ENCODE measurements at places on chromosomes 2 and 18. TPM values are rescaled to one million over a fixed set of nuclear protein-coding genes. Genes with fewer than 3 reads are reported as not detected.

The SLC4A5 gene
- total RNA-seq: 2.7 TPM

The DSEL gene
- total RNA-seq: 157 TPM

DNA sequence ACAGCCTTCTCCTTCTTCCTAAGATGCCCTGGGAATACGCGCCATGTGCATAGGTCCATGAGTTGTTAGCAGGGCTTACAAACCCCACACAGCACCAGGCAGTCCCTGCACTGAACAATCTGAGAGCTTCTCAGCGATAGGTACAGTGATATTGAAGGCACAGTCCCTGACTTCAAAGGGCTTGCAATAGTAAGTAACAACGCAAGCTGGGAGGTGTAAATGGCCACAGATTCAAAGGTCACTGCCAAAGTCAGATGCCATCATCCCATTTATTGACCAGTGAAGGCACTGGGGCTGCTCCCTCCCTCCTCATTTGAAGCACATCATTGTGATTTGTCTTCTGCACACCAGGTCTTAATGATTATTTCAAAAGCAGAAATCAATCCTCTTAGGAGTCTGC, 541 bp upstream of the SCYGR3 start:
- no peak overlapping the region for H3K27ac ChIP-seq
- H3K36me3 ChIP-seq: no peaks in the 10 kb centered on the region
- H3K4me1 ChIP-seq: no peaks in the 10 kb centered on the region
- H3K27me3 ChIP-seq: no peaks in the 10 kb centered on the region
- H3K4me3 ChIP-seq: no peak overlapping the region

- no peaks in the 10 kb centered on the region for H3K4me1 ChIP-seq
- DNase-seq: no peak
- H3K4me3 ChIP-seq: no peak overlapping the region
- no peaks in the 10 kb centered on the region for H3K36me3 ChIP-seq
- H3K27me3 ChIP-seq: no peaks in the 10 kb centered on the region
- H3K27ac ChIP-seq: no peak overlapping the region
Observed at GRCh38 chr2:156600196-156600595, 164.0 kb downstream of the GPD2 start.

The ACADL gene
- not detected for total RNA-seq

The TXNDC2 gene
- 0.36 TPM for total RNA-seq

The KLHL41 gene
- 1.2 TPM for total RNA-seq

The CRYGD gene
- not detected for total RNA-seq

- H3K4me3 ChIP-seq: no peak overlapping the region
- H3K27ac ChIP-seq: no peak overlapping the region
- peaks cover 21% of the 10 kb centered on the region for H3K4me1 ChIP-seq
- H3K36me3 ChIP-seq: no peaks in the 10 kb centered on the region
Observed at GRCh38 chr2:8540552-8541055, 141.3 kb upstream of the ID2 start.

- H3K4me1 ChIP-seq: no peaks in the 10 kb centered on the region
- H3K36me3 ChIP-seq: no peaks in the 10 kb centered on the region
- H3K27me3 ChIP-seq: no peaks in the 10 kb centered on the region
- peak; percentile 44 for DNase-seq
- H3K27ac ChIP-seq: no peak overlapping the region
Observed at GRCh38 chr2:148201075-148202004, 180.4 kb downstream of the MBD5 start.

- no peaks in the 10 kb centered on the region for H3K27me3 ChIP-seq
- no peak for DNase-seq
- H3K4me3 ChIP-seq: no peak overlapping the region
- H3K36me3 ChIP-seq: no peaks in the 10 kb centered on the region
- H3K4me1 ChIP-seq: no peaks in the 10 kb centered on the region
- no peak overlapping the region for H3K27ac ChIP-seq
Observed at GRCh38 chr2:20538308-20539132, 91.6 kb downstream of the RHOB start.

GRCh38 chr2:29446847-29447246, 331.6 kb downstream of the CLIP4 start:
- no peaks in the 10 kb centered on the region for H3K27me3 ChIP-seq
- no peak for DNase-seq
- H3K4me1 ChIP-seq: no peaks in the 10 kb centered on the region
- no peak overlapping the region for H3K4me3 ChIP-seq
- H3K36me3 ChIP-seq: no peaks in the 10 kb centered on the region
- H3K27ac ChIP-seq: no peak overlapping the region

- peak overlapping the region; percentile 77 for H3K27ac ChIP-seq
- DNase-seq: peak; percentile 91
- no peaks in the 10 kb centered on the region for H3K27me3 ChIP-seq
- peaks cover 40% of the 10 kb centered on the region for H3K36me3 ChIP-seq
Observed at GRCh38 chr2:222919841-222920526, 59.1 kb downstream of the ACSL3 start.

The C18orf32 gene
- total RNA-seq: 16.6 TPM

DNA sequence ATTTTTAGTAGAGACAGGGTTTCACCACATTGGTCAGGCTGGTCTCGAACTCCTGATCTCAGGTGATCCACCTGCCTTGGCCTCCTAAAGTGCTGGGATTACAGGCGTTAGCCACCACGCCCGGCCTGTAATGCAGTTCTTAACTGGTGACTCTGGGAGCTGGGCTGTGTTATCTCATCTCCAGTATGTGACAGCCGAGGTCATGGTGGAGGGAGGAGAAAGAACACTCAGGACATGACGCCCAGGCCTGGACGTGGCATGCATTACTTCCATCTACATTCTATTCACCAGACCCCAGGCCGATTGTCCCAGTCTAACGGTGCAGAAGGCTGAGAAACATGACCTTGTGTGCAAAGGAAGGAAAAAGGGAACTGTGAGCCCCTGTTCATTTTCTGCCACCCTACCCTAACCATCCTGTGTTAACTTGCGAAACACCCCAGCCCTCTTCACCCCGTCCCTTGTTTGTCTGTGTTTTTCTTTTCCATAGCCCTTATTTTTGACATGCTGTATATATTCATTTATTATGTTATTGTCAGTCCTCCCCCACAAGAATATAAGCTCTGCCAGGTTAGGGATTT, 88.1 kb upstream of the ASAP2 start:
- H3K36me3 ChIP-seq: no peaks in the 10 kb centered on the region
- H3K4me1 ChIP-seq: no peaks in the 10 kb centered on the region
- no peak for DNase-seq
- no peaks in the 10 kb centered on the region for H3K27me3 ChIP-seq

- peak overlapping the region; percentile 88 for H3K27ac ChIP-seq
- H3K4me3 ChIP-seq: peak overlapping the region; percentile 98
- peaks cover 30% of the 10 kb centered on the region for H3K4me1 ChIP-seq
- peak; percentile 29 for DNase-seq
- no peaks in the 10 kb centered on the region for H3K27me3 ChIP-seq
Observed at GRCh38 chr2:9424447-9425164, 1.2 kb downstream of the CPSF3 start.

The DYNAP gene
- total RNA-seq: not detected

DNA sequence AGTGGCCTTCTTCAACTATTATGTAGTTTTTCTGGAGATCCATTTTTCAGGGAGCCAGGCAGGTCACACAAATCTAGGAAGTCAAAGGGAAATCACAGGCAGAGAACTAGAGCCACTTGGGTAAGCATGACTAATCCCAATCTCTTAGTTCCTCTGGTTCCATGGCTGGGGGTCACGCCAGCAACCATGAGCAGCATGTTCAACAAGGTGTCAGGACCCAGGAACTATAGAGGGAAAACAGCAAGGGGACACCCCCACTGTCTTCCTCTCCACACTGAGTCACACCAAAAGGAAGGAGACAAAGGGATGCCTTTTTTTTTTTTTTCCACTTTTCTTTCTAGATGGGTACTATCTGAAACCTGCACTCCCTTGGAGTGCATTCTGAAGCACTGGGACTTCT, 250.9 kb downstream of the OTX1 start:
- H3K36me3 ChIP-seq: no peaks in the 10 kb centered on the region
- no peak overlapping the region for H3K4me3 ChIP-seq
- no peak for DNase-seq
- no peak overlapping the region for H3K27ac ChIP-seq
- H3K4me1 ChIP-seq: no peaks in the 10 kb centered on the region

- peaks cover 47% of the 10 kb centered on the region for H3K4me1 ChIP-seq
- no peak overlapping the region for H3K4me3 ChIP-seq
- H3K36me3 ChIP-seq: no peaks in the 10 kb centered on the region
- DNase-seq: peak; percentile 85
- peak overlapping the region; percentile 80 for H3K27ac ChIP-seq
Observed at GRCh38 chr2:237201461-237202287, 116.0 kb downstream of the COPS8 start.

The C2orf66 gene
- 0.36 TPM for total RNA-seq

- H3K27ac ChIP-seq: no peak overlapping the region
- peaks cover 6% of the 10 kb centered on the region for H3K36me3 ChIP-seq
- DNase-seq: no peak
- H3K4me1 ChIP-seq: peaks cover 4% of the 10 kb centered on the region
- no peak overlapping the region for H3K4me3 ChIP-seq
- no peaks in the 10 kb centered on the region for H3K27me3 ChIP-seq
Observed at GRCh38 chr18:6956495-6956894, 161.1 kb downstream of the LAMA1 start.

The NEUROD1 gene
- total RNA-seq: not detected

DNA sequence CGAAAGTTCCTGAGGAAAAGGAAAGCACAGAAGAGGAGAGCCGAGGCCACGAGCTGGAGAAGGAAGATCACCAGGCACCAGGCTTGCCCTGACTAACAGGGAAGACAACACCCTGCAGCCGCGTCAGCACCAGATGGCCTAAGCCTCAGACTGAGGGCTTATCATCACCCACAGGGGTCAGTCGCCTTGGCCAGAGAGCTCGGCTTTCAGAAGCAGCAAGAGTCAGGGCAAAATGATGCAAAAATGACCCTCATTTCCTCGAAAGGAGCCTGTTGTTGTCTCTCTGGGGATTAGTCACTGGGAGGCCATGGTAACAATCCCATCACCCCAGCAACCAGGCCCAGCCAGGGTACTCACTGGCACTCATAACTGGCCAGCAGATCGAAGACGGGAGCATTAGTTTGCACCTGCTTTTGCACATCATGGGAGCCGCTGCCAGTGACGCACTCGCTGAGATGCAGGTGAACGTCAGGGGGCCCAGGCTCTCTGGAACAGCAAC, 42.7 kb upstream of the ZFP36L2 start:
- H3K4me3 ChIP-seq: peak overlapping the region; percentile 35
- H3K4me1 ChIP-seq: peaks cover 41% of the 10 kb centered on the region
- peak; percentile 93 for DNase-seq
- no peaks in the 10 kb centered on the region for H3K27me3 ChIP-seq
- peak overlapping the region; percentile 75 for H3K27ac ChIP-seq

- peak overlapping the region; percentile 98 for H3K27ac ChIP-seq
- no peaks in the 10 kb centered on the region for H3K36me3 ChIP-seq
- peak; percentile 97 for DNase-seq
- H3K27me3 ChIP-seq: no peaks in the 10 kb centered on the region
- peaks cover 27% of the 10 kb centered on the region for H3K4me1 ChIP-seq
- no peak overlapping the region for H3K4me3 ChIP-seq
Observed at GRCh38 chr2:234444893-234445292, 52.0 kb downstream of the ARL4C start.

DNA sequence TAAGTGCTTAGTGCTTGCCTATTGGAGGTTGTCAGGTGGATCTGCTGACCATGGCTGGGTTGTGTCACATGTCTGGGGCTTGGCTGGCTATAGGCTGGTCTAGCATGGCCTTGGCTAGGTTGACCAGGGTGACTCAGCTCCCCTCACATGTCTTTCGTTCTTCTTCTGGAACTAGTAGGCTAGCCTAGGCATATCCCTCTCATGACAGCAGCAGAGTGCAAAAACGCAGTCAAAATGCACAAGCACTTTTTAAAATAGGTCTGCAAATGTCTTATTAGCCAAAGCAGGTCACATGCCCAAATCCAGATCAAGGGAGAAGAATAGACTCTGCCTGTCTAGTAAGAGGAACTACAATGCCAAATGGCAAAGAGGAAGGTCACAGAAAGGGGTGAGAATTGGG, 179.7 kb upstream of the ACVR2A start:
- H3K4me1 ChIP-seq: no peaks in the 10 kb centered on the region
- no peaks in the 10 kb centered on the region for H3K27me3 ChIP-seq

The TLX2 gene
- total RNA-seq: under 0.01 TPM

The PROKR1 gene
- total RNA-seq: not detected

DNA sequence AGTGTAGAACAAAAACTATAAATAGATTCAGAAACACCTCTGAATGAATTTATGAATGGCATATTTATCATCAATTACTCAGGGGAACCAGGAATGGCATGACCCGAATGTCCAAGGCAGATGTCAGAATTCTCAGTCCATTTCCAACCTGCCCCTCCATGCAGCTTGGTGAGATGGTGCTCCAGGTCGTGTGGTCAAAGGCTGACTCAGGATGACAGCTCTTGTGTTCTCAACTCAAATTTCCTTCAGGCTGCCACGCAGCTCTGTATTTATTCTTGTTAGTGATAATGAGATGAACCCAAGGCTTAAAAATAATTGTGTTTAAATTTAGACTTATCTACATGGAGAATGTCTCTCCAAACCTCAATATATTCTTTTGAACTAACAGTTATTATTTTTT, 146.9 kb downstream of the METTL4 start:
- H3K36me3 ChIP-seq: no peaks in the 10 kb centered on the region
- H3K27me3 ChIP-seq: no peaks in the 10 kb centered on the region
- H3K4me1 ChIP-seq: peaks cover 7% of the 10 kb centered on the region

The MTLN gene
- 26.5 TPM for total RNA-seq

- H3K4me1 ChIP-seq: no peaks in the 10 kb centered on the region
- no peak overlapping the region for H3K27ac ChIP-seq
- no peaks in the 10 kb centered on the region for H3K36me3 ChIP-seq
- no peak overlapping the region for H3K4me3 ChIP-seq
- no peak for DNase-seq
- H3K27me3 ChIP-seq: no peaks in the 10 kb centered on the region
Observed at GRCh38 chr2:14303366-14304115, 329.0 kb upstream of the LRATD1 start.

- H3K36me3 ChIP-seq: no peaks in the 10 kb centered on the region
- H3K27ac ChIP-seq: no peak overlapping the region
- peaks cover 38% of the 10 kb centered on the region for H3K27me3 ChIP-seq
- H3K4me3 ChIP-seq: no peak overlapping the region
- no peaks in the 10 kb centered on the region for H3K4me1 ChIP-seq
Observed at GRCh38 chr2:200184748-200185627, 121.5 kb upstream of the SPATS2L start.

GRCh38 chr2:241987726-241988125, 118.2 kb downstream of the RTP5 start:
- no peaks in the 10 kb centered on the region for H3K27me3 ChIP-seq
- H3K27ac ChIP-seq: no peak overlapping the region
- H3K4me3 ChIP-seq: no peak overlapping the region
- no peaks in the 10 kb centered on the region for H3K4me1 ChIP-seq
- no peak for DNase-seq

DNA sequence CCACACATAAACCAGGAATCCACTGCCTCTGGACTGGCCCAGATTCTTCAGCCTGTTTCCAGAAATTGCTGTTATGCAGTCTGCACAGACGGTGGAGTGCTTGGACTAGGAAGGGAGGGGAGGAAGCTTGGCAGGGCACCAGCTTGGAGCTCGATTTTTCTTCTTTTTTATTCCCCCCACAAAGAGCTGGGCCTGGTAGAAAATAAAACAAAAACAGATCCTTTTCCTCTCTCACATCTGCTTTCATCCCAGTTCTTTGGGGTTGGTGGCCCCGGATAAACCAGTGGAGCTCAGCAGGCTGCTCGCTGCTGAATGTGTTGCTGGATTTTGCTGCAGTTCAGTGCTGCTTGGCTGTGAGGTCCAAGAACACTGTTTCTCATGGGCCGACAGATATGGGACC, 16.0 kb downstream of the LRRTM1 start:
- no peak overlapping the region for H3K4me3 ChIP-seq
- no peaks in the 10 kb centered on the region for H3K27me3 ChIP-seq
- no peaks in the 10 kb centered on the region for H3K36me3 ChIP-seq
- H3K4me1 ChIP-seq: no peaks in the 10 kb centered on the region
- DNase-seq: no peak

The KIF5C gene
- total RNA-seq: 0.36 TPM
